Amniotic epithelial cell (primary cell): ENCODE measurements at places on chromosomes 11 and 22.

DNA sequence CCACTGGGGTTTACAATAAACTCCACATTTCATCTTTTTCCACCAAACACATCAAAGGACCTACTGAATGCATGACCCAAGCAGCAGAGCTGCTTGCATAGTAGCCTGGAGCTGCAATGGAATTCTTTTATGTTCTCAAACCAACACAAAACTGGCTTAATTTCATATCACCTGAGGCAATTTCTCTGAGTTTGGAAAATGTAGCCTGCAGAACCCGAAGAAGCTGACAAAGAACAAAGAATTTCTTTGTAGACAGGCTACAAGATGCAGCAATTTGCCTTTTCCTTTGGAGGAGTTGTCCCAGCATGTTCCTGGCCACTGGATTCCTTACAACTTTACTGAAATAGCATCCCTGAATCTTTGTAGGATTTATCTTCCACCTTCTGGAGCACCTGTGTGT is 5.5 kb upstream of the TECTA start:
- no peak for DNase-seq

DNA sequence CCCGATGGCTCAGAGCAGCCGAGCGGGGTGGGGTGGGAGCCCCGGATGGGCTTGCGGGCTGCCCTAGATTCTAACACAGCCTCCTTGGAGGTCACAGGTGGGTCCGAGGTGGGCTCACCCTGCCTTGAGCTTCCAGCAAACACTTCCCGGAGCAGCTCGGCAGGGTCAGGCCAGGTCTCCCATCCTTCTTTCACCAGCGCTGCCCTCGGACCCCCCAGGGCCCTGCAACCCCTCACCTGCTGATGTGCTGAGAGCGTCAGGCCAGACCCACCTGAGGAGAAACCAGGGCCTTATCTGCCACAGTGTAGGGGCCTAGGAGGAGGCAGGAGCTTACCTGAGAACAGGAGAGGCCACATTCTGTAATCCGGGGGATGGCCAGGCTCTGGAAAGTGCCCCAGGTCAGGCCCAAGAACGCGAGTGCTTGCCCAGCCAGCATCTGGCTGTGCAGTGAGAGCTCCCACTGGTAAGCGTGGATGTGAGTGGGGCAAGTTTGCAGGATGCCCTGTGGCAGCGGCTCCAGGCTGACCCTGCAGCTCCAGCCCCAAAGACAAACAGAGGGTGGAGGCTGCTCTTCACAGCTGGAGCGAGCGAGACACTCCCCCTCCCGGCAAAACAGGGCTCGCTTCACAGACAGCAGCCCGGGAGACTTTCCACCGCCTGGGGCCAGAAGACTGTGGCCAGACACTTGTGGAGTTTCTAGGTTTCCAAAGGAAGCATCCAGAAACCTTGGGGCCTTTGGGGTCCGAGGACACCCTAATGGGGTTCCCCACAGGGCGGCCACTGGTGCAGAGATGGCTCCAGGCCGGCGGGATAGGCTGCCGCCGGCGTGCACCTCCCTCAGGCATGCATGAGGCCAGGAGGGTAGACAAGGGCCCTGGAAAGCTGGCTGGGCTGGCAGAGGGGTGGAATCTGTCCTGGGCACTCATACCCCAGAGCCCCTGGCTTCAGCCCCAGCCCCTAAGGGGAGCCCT is at the start of gene IL17REL:
IL17REL (minus strand) TSS at position 555 of the 971 bp plus-strand sequence; CDS start at position 436, 119 bp downstream.
- no peak for DNase-seq

GRCh38 chr11:61775606-61776554 is 16.5 kb downstream of the TMEM258 start:
- DNase-seq, result peak; percentile 60

DNA sequence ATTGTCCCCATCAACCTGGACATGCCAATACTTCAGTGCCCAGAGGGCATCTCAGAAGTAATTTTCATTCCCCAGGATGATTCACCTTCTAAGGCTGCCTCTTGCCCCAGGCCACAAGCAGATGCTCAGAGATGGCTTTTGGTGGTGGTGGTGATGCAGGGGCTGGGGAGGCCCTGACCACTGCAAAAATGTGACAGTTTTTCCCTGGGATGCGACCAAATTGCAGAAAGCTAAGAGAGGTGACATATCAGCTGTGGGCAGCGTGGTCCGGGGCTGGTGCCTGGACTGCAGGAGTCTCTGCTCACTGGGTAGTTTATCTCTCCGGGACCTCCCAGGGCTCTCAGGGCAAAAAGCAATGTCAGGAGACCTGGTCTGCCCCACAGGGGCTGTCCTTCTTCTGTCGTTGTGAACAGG is 39.7 kb upstream of the ACCSL start:
- DNase-seq, result no peak

DNA sequence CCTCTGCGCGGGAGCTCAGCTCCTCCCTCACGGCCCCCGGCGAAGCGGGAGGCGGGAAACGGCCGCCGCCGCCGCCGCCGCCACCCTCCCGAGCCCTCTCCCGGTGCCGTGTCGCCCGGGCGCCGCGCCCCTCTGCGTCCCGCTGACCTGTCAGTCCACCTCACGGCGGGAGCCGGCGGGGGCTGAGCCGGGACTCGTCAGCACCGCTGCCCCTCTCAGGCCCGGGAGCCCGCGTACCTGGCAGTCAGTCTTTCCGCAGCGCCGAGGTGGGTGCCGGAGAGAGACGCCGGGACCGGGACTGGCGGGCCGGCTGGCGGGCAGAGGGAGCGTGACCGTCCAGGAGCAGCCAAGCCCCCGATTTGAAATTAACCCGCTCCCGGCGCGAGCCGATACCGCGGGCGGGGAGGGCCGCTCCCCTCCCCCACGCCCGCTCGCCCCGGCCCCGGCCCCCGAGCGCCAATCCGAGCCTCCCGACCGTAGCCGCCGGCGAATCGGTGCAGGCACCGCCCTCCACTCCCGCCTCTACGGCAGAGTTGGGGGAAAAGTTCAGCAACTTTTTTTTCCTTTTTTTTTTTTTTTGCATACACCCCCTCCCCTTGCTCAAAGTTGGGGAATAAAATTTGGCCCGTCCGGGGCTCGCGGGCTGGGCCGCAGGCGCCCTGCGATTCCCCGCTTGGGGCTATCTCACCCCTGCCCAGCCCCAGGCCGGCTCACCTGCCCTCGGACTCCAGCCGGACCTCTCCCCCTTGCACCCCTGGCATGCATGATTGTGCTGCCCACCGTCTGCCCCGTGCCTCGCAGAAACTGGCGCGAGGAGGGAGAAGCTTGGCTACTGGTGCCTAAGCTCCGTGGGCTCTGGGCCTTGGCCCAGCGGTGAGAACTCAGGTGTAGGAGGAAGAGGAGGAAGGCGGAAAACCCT is 774 bp upstream of the E2F8 start:
- DNase-seq, result no peak

GRCh38 chr22:50140615-50141014 is 29.9 kb upstream of the PANX2 start:
- peak; percentile 38 for DNase-seq

GRCh38 chr22:17808693-17809403 is 34.6 kb upstream of the BID start:
- DNase-seq, result peak; percentile 68

DNA sequence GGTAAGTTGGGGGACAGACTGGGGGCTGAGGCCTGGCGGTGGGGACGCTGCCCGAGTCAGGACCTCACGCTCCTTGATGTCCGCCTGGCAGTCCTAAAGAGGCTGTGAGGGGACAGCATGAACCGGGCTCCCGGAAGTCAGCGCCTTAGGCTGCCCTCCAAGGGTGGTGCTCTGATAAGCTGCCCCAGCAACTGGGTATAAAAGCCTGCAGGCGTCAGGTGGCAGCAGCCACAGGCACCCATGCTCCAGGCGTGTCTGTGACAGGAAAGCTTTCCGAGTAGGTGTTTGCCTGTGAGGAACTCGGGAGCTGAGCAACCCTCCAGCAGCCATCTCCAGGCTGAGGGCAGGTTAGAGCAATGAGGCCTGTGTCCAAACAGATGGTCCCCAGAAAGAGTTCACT is 53.0 kb downstream of the ST3GAL4 start:
- no peak for DNase-seq

DNA sequence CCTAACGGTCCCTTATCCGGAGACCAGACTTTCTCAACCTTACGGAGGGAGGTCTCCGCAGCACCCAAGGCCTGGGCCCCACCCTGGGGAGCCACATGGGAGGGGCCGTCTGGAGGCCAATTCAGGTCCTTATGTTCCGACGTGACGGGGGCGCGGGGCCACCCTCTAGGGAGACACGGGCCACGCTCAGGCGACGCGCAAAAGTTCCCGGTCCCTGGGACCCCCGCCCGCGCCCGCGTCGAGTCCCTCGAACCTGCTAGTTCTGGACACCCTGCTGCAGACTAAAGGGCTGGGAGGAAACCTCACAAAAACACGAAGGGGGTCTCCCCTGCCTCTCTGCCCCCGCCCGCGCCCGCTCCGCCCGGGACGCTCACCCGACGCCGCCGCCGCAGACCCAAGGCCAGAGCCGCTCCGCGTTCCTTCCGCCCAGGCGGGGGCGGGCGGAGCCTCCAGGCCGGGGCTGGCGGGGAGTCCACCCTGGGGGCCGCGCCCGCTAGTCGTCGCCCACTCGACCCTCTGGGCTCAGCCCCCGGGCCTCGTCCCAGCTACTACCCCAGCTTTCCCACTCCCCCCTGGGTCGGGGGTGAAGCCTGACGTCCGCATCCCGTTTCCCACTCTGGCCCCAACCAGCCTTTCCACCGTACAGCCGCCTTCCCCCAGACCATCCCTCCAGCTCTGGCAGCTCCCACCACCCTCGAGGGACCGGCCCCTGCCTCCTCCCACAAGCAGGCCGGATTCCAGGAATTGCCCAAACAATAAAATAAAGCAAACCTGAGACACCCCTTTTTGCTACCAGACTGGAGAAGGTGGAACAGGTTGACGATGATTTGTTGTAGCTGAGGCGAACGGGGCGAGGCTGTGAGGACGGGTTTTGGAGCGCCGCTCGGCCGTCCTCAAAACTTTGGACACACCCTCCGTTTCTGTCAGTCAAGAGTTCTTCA is 2.7 kb downstream of the RNH1 start:
- DNase-seq, result peak; percentile 57

- DNase-seq, result no peak
Measured at GRCh38 chr11:43788421-43788820, 92.2 kb upstream of the ALKBH3 start.

DNA sequence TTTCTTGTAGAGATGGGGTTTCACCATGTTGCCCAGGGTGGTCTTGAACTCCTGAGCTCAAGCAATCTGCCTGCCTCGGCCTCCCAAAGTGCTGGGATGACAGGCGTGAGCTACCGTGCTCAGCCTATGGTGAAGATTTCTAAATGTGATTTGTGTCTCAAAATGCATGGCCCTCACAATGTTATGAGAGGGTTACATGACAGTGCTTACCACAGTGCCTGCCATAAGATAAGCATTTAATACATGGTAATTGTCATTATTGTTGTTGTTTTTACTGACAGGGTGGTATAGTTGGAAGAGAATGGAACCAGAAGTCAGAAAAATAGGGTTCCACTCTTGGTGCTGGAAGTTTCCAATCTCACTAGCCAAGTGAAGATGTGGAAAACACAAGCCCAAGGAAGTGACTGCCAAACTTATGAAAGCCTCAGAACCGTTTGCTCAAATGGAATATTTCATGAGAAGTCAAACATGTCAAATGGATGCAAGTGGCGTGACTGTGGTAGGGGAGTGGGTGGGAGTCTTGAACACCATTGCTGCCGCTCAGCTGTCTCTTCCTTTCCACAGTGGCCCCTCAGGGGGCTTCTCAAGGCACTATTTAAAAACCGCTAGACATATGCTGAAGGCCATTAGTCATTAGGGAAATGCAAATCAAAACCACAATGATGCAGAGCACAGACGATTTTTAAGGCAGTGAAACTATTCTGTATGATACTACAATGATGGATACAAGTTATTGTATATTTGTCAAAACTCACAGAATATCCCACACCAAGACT is 29.1 kb upstream of the LMO2 start:
- DNase-seq, result no peak

- DNase-seq, result no peak
Measured at GRCh38 chr22:24591286-24591830, 1.5 kb downstream of the LRRC75B start.

DNA sequence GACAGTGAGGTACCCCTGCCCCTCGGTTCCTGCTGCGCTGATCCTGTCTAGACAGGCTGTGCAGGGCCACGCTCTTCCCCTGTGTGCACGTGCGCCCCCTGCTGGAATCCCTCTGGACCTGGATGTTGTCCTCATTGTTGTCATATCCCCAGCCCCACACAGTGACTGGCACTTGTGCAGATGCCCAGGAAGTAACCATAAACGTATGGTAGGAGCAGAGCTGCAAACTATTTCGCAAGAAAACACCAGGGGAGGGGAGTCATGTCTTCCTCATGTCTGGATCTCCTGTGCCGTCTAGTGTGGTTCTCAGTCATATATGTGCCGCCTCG is 114.7 kb downstream of the CRYBB2 start:
- DNase-seq, result peak; percentile 8

DNA sequence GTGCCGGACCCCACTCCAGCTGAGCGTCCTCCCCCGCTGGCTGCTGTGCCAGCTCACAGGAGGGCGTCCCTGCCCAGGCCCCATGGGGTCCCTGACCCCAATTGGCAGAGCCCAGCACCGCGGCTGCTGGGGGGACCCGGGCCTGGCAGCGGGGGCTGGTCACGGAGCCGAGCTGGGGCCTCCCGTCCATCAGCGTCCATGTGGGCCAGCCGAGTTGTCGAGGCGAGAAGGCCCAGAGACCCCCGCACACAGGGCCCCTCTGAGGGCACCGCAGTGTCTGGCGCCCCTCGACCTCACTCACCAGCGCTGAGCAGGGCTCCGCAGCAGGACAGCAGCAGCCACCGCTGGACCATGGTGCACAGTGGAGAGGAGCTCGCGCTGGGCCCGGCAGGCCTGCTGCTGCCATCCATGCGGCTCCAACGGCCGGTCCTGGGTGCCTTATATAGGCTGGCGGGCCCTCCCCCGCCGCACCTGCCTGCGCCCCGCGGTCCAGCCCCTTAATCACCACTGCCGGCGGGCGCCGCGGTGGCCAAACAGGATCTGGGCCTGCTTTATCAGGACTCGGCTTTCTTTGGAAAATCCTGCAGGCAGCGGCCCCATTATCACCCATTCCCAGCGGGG is at the start of gene MUC6:
MUC6 (minus strand) TSS at position 416 of the 621 bp plus-strand sequence; CDS start at position 353, 63 bp downstream.
- no peak for DNase-seq

- DNase-seq, result no peak
Measured at GRCh38 chr22:25718135-25718840, 23.7 kb upstream of the MYO18B start.

DNA sequence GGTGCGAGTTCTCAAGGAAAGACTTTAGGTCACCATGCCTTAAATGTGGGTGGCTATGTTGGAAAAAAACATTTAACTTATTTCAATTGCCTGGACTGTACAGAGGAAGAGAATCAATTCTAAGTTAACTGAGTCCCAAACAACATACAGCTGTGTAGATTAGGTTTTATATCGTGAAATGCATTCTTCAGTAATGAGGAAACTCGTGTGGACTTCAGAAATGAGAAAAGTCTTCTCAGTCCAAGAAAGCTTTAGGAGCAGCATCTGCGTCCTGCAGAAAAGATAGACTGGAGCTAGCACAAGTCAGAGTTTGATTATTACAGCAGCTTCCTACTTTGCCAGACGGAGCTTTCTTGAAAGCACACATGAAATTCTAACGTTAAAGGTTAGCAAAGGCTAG is 673.0 kb downstream of the OPCML start:
- no peak for DNase-seq
